Stimulated activated CD8-positive, alpha-beta memory T cell treated with anti-CD3 and anti-CD28 coated beads, Interleukin-2, amount 100 ng/mL, for 1 hour (primary cell): ENCODE measurements at places on chromosomes 3 and 15.

DNA sequence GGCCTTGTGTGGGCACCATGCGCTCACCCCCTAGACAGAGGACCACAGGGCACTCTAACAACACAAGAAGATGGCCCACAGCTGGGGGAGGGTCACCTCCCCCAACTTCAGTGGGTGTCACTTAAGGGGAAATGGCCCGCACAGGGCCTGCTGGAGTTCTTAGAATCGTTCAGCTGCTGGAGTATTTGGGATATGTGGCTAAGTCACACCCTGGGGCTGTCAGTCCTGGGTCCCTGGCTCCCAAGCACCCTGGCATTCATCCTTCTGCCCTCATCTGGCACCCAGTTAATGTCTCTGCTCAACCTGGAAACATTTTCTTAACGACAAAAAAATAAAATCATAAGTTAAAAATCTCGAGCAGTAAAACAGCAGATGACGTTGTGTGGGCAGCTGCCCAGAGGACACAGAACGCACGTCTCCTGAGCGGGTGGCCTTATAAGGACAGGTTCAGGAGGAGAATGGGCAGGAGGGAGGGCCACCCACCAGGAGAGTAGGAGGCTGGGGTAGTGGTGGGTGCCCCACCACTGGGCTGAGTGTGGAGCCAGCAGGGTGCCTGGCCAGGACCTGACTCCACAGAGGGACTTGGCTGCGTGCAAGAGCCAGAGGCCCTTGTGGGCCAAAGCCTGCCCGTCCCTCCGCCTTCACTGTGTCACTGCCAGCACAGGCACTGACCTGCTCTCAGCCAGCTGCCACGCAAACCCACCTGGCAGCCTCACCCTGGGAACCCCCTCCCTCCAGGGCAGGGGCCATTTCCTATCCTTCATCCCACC, 11.5 kb downstream of the KBTBD13 start:
- no peak for DNase-seq

- DNase-seq = no peak
These were observed 9.4 kb downstream of the BCL6 start for GRCh38 chr3:187735837-187736236.

GRCh38 chr3:197424266-197424665, 125.9 kb upstream of the DLG1 start:
- DNase-seq = no peak

- no peak for DNase-seq
These were observed 208.8 kb upstream of the IL12A start for GRCh38 chr3:159779883-159780282.

DNA sequence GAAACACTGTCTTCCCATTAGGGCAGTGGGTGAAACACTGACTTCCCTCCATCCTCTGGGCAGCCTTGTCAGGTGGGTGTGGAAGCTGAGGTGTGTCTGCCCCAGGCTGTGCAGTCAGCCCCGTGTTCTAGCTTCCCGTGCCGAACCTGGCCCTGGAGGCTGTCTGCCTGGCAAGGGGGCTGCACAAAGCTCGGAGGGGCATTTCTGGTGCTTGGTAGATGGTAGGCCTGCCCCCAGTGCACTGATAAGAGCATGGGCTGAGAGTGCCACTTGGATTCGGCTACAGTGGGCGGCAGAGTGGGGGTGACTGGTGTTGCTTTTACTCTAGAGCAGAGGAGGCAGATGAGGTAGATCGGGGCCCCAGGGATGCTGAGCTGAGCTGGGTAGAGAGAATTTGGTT, 21.3 kb downstream of the IGF1R start:
- DNase-seq = no peak

DNA sequence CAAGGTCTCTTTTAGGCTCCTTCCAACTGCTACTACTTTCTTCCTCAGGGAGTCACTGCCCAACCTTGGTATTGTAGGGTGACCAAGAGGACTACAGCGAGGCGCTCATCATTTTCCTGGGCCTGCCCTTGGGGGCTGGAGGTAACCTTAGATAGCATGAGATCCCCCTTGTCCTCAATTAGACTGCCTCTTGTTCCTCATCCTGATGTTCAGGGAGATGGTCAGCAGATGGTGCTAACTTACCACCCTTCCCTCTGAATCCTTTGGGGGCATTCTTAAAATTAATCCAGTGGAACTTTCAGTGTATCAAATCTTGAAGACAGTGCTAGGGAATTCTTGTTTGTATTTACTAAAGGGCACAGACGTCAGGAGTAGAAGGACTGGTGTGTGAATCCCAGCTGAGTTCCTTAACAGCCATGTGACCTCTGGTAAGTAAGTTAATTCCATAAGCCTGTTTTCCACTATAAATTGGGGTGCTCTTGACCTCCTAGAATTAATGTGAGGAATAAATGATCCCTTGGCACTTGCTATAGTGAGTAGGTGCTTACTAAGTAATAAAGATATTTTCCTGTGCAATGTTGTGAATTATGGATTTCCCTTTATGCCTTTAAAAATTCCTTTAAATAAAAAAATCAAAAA, 4.1 kb upstream of the CLPX start:
- DNase-seq = no peak

- no peak for DNase-seq
These were observed 55.9 kb downstream of the PDIA5 start for GRCh38 chr3:123122525-123123315.

DNA sequence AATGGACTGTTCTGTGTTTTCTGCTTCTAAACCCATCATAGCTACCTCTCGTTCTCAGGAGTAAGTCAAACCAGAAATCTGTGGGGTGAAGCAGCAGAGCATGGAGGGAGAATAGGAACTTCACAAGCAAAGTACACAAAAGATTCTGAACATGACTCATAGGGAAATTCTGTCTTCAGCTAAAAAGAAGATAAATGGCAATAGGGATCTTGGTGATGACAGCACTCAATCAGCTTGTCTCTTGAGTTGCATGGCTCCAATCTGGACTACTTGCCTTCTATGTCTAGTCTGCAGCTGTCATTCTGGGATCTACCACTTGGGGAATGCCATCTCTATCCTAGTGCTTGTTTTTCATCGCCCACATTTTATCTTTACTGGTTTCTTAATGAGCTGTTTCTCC, 13.5 kb upstream of the GRAMD1C start:
- DNase-seq = no peak

DNA sequence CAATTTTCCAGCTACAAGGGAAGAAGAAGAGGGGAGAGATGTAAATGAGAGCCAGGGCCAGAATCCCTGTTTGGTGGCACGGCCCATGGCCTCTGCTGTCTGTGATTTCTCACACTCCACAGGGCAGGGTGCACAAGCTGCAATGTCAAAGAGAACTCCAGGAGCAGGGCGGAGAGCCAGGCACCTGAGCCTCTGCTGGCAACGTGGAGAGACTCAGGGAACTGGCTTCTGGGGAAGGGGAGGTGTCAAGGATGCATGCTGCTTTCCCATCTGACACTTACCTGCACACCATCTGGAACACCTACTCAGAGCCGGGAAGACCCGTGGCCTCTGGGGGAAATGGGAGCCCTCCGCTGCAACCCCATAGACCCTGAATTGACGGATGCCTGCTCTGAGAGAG, 507.5 kb upstream of the NR2F2 start:
- DNase-seq = no peak

DNA sequence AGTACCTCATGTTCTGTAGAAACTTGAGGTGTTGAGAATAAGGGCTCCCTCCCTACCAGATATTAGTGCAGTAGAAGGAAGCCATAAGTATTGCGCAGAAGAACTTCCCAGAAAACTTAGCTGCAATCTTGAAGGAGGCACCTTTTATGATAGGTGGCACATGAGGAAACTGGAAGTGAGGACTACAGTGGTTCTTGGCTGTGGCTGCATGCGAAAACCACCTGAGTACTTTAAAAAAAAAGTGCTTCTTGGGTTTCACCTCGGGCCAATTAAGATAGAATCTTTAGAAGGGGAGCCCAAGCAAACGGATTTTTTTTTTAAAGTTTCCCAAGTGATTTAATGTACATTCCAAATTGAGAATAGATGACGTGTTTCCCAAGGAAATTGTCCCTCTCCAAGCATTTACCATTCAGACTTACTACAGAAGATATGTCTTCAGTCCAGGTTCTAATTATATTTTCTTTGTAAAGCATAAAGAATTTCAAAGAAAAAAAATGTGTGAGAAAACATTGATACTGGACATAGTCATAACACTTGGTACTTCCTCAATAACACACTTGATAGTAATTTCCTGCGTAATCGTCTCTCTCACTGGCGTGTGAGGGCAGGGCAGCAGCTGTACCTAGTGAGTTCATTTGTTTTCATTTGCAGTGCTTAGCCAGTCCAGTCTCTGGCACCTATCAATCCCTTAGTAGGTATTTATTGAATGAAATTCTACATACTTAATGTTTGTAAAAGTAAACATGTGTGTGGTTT, 12.3 kb upstream of the NR1I2 start:
- DNase-seq = no peak

GRCh38 chr15:28881170-28881569, 4.6 kb upstream of the APBA2 start:
- DNase-seq = no peak

GRCh38 chr3:98779541-98780335, 16.6 kb downstream of the ST3GAL6 start:
- no peak for DNase-seq

GRCh38 chr3:57006179-57006657, 54.2 kb upstream of the SPATA12 start:
- no peak for DNase-seq

DNA sequence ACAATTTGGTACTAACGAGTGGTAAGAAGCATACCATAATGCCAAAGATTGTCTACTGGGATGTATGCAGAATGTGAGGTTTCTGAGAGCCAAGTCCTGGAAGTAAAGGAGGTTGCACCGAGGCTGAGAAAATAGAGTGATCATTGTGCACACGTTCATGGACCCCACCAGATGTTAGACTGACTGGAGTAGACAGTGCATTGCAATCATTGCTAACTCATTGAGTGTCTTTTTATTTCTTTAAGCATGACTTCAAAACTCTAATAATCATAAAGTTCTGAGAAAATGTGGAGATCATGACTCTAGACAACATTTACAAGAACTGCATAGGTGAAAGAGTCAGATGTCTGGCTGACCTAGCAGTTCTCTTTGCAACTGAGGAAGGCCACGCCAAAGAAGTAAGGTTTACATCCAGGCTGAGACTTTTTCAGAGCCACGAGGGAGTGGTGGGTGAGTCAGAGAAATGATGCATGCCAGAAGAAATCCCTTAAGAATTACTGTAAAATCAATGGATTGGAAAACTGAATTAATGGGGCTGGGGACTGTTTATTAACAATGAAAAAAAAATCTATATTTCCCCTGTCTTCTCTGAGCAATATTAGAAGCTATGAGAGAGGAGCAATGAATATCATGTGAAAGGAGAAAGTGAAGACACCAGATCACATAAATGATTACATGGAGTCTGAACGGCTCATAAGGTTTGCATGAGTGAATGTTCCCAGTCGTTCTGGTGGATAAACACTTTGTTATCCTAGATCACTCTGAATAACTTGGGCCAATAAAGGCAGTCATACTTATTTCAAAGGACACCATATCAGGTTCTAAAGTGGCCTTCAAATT, 76.0 kb upstream of the SLC25A26 start:
- DNase-seq = no peak

- no peak for DNase-seq
These were observed 3.6 kb downstream of the ZBTB38 start for GRCh38 chr3:141371882-141372281.

DNA sequence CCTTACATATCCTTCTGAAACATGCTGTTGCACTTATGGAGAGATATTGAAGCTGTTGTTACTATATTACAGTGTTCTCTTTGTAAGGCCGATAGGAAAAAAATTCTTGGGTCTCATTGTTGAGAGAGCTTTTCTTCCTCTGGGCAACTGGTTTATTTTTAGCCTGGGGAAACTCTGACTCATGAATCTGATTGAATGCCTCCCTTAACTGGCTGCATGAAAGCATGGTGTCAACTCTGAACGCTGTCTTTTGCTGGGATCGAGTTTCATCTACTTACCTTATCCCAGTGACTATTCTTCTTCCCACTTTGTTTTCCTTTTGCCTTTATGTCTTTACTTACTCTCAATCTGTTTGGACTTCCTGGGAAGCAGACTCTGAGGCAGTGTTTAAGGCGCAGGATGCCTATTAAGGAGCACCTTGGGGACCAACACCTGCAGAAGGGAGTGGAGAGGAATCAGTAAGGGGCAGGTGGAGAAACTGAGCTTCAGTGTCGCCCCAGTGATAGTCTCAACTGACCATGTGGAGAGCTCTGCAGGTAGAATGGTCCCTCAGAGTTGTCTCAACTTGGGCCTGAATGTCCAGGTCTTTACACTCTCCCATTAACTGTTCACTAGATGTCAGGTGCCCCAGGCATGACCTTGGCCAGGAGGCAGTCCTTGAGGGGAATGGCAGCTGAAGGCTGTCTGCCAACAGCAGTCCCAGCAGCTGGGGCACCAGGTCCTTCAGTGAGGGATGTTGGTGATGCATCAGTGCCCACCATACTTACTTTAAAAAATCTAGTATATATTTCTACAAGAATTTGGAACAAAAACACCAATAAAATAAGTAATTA, 88.9 kb upstream of the CCNL1 start:
- DNase-seq = no peak

DNA sequence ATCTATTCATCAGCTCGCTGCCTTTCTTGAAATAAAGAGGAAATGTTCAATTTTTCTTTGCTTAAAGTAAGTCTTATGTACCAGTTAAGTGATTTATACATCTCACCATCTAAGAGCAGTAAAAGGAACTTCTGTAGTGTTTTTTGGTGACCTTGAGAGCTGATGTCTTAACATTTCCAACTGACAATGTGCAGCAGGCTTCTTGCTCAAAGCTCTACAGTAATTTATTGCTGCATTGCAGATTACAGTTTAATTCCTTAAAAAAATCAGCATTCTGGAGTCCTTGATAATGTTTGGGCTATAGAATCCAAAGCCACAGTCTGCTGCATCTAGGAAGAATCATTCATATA, 61.6 kb downstream of the DIPK2A start:
- DNase-seq = no peak

GRCh38 chr3:159831466-159831865, 157.2 kb upstream of the IL12A start:
- DNase-seq = no peak

DNA sequence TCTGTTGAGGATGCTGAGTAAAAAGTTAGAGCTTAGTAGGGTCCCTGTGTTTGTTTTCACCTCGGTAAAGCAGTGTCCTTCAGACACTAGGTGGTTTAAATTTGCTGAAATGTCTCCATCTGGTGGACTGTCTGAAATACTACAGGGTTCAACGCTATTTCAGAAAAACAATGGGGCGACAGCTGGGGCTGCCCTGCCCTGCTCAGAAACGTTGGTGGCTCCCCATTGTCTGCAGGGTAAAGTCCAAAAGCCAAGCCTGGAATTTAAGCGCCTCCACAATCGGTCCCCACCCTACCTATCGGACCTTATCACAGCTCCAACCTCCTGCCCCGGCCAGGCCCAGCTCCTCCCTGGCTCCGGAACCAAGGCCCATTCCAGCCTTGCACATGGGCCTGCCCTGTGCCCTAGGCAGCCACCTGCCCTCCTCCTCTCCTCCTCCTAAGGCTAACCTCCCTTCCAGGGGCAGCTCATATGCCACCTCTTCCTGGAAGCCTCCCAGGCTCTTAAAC, 4.3 kb upstream of the TSEN2 start:
- no peak for DNase-seq
